Activated CD4-positive, alpha-beta T cell treated with anti-CD3 and anti-CD28 coated beads, Interleukin-2, Interleukin-4, amounts not matched to agents 100 ng/mL and 50 ng/mL, durations not matched to agents 16 hours and 8 hours (primary cell): ENCODE measurements at places on chromosomes 3 and 15.

DNA sequence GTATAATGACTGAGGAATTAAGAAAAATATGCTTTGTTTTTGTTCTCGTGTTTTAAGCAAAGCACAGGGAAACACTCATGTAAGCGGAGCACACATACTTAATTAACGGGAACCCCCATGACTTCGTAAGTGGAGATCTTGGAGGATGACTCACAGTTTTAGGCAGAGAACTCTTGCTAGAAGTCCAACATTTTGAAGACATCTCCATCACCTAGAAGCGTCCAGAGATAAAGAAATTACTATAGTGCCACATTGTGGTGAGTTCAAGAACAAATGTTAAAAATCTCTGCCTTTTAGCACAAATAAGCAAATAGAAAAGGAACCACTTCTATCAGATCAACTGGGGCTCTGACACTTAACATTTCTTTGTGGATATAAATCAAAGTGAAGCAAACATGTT is 194.1 kb upstream of the ARHGEF26 start:
- DNase-seq = no peak

- peak; percentile 87 for DNase-seq
Observed at GRCh38 chr3:52253314-52254304, 8.1 kb downstream of the PPM1M start.

GRCh38 chr15:46710401-46710960 is 1006.8 kb upstream of the SEMA6D start:
- no peak for DNase-seq

DNA sequence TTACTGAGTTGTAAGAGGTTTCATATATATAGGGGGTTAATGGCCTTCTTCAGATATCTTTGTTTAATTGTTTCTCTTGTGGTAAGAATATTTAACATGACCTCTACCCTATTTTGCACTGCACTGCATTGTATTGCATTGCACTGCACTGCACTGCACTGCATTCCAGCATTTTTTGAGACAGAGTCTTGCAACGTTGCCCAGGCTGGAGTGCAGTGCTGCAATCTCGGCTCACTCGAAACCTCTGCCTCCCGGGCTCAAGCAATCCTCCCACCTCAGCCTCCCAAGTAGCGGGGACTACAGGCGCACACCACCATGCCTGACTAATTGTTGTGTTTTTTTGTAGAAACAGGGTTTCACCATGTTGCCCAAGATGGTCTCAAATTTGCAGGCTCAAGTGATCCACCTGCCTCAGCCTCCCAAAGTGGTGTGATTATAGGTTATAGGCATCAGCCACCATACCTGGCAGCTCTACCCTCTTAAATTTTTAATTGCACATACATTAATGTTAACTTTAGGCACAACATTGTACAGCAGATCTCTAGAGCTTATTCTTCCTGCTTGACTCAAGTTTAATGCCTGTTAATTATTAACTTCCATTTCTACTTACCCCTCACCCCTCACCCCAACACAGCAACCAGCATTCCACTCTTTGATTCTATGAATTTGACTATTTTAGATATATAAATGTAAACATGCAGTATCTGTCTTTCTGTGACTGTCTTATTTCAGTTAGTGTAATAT is 38.4 kb downstream of the NEDD4 start:
- no peak for DNase-seq

GRCh38 chr3:80643421-80643820 is 875.6 kb upstream of the ROBO1 start:
- no peak for DNase-seq

DNA sequence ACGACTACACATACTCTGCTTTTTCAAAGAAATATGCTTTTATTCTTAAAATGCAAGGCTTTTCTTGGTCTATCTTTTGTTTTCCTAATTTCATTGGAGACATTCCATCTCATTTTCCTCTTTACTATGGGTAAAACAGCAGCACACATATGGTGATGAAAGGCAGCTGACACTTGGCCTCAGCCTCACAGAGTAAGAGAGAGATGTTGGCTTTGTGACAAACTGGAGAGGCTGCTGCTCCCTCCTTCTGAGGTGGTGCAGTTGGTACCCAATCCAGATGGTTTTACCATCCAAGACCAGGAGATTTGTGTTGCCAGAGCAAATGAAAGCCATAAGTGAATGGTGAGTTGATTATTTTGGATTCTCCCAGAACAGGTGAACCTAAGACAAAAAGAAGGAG is 13.2 kb upstream of the SLC2A2 start:
- no peak for DNase-seq

GRCh38 chr3:129984125-129984524 is 9.6 kb downstream of the TRH start:
- no peak for DNase-seq

GRCh38 chr15:39330061-39330460 is 250.8 kb upstream of the THBS1 start:
- DNase-seq = no peak

DNA sequence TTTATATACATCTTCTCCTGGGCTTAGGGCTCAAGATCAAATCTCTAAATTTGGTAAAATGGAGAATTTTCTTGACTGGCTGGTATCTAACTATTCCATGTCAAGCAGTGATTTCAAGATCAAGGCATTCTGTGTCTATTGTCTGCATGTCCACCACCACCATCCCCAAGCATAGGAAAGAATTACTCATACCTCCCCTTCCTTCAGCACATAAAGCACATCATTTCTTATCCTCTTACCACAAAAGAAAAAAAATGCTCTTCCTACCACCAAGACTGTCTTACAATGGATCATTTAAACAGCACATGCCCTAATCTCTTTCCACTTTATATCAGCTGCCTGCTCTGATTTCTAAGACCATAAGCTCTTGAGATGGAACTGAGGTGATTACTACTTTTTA is 470.5 kb upstream of the THBS1 start:
- no peak for DNase-seq

GRCh38 chr3:99470841-99471240 is 167.6 kb upstream of the COL8A1 start:
- DNase-seq = no peak

DNA sequence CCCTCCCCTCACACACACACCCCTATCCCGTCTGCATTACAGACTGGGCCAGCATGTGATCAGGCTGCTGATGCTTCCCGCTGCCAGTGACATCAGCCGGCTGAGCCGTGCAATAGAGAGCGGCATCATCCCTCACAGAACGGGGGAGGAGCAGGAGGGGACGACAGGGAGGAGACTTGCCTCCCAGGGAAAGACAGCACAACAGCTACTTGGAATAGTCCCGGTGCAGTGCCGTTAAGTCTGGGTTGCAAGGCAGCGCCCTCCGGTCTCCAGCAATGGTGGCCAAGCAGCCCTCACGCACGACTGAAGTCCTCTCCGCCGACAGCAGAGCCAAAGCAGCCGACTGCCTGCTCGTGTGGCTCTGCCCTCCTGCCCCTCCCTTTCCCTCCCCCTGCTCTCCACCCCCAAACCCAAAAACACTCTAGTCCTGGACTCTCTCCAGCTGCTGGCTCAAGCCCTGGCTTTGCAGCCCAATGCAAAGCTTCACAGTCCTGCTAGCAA is 31.5 kb upstream of the RPS17 start:
- DNase-seq = no peak

DNA sequence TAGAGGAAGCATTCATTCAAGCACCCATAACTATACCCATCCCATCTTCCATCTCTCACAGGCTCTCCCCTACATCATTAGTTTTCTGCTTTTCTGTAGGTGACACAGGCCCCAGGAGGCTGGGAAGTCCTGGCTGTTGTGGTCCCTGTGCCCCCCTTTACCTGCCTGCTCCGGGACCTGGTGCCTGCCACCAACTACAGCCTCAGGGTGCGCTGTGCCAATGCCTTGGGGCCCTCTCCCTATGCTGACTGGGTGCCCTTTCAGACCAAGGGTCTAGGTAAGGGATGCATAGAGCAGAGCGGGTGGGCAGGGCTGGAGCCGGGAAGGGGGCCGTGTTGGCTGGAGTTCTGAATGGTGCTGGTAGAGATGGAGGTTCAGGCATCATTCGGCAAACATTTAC is 8.2 kb downstream of the TYRO3 start:
- no peak for DNase-seq

- no peak for DNase-seq
Observed at GRCh38 chr3:157767607-157768006, 264.4 kb upstream of the VEPH1 start.

DNA sequence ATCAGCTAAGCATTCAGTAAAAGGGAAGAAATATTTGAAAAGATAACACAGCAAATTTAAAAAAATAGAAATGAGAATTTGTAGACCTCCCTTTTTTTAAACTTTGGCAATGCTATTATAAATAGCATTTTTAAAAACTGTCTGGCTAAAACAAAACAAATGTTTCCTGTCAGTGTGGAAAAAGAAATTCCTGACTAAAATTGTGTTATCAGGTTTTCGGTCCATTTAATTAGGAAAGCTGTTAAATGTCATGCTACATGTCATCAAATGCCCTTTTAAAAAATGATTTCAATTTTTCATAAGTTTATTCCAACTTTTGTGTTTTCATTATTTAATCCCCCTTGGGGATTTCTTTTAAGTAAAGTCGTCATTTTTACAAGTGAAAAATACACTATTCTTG is 29.6 kb downstream of the COL8A1 start:
- DNase-seq = no peak

DNA sequence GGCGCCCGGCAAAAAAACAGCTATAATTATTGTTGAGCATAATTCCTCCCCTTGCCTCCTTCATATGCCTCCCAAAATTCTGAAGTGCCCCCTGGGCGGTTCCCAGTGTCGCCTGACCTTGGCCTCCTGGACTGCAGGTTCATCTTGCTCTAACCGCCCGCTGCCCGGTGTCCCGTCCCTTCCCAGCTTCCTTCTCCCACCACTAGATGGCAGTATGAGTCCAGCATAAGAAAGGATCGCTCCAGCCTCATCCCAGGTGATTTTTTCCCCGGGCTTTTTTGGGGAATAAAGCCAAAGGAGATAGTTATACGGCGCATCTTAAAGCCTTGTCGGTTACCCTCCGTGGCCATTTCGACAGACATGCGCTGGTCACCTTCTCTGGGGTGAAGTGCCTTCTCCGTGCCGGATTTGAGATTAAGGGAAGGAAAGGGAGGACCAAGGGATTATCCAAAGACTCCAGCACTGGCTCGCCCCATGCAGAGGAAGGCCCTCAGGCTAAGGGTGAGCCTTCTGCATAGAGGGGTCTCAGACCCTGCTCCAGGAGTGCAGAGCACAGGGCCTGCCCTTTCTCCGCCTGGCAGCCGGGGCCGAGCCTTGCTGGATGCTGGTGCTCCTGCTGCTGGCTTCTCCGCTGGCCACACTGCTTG is 45.8 kb upstream of the TRA2B start:
- DNase-seq = peak; percentile 69

DNA sequence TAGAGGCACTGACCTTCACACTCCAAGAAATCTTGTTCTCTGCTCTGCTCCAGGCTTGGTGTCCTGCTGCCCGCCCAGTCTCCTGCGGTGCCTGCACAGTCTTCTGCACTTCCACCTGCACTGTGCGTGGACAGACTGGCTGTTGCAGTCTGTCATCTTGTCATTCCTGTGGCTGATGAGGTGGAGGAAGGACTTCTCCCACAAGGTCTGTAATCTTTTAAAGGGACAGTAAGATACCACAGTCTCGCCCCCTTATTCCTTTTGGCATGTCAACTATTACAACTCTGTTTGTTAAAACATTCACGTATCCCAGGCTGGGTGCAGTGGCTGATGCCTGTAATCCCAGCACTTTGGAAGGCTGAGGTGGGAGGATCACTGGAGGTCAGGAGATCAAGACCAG is 54.1 kb upstream of the IGF2BP2 start:
- DNase-seq = no peak

DNA sequence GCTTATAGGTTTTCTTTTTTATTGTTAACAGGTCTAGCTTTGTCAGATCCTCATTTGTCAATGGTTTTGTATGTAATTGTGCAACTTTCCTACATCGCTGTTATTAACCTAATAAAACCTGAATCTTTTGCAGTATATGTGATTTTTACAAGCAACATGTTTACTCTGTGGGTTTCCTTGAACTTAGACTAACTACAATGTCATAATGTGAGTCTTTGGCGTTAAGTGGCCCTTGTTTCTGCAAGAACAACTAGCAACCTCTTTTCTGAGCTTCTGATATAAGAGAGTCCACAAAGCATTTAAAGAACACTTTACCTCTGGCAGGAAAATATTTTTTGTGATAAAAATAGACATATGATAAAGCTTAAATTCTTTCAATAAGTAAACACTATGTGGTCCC is 230.3 kb upstream of the CFAP20DC start:
- DNase-seq = no peak

DNA sequence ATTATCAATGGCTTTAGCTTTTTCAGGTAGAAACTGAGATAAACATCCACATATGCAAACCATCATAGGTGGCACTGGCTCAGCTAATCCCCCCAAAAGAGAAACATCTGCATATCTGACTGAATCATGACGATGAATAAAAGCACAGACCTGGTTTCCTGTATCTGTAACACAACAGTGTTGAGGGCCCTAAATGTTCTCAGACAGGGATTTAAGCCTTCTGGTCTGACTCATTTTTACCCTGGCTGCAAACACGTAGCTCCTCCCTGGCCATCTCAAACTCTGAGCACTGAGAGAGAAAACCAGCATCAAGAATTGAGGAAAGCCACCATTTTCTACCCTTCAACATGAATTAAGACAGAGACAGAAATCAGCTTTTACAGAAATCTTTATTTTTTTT is 35.2 kb downstream of the GLB1 start:
- DNase-seq = peak; percentile 90

DNA sequence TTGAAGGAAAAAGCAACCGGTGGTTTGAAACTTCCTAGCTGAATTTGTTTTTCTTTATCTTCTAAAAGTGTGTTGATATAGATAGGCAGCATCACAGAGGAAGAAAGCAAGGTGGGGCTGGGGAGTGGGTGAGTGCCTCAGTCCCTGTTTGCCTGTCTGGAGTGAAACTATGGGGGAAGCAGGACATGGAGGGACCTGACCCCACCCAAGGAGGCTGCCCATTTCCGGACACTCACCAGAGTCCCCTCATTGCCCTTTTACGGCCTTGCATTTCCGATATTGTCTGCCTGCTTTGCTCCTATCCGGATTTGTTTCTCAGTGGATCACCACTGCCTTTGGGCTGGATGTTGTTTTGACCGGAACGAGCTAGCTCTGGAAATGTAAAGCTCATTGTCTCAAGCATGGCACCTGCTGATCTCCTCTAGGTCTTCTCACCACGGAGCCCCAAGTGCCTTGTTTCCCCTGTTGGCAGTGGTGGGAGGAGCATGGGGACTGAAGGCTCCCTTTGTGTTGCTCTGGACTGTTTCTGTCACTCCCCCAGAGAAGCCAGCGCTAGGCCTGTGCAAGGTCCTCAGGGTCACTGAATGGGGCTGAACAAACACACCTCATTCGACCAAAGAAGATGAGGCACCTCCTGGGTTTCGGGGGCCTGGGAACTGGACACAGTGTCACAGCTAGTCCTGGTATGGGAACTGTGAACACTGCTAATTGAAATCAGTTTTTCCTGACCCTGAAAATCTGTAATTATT is 7.0 kb downstream of the CLDN11 start:
- no peak for DNase-seq

GRCh38 chr15:69105451-69105985 is 54.9 kb upstream of the GLCE start:
- DNase-seq = no peak

DNA sequence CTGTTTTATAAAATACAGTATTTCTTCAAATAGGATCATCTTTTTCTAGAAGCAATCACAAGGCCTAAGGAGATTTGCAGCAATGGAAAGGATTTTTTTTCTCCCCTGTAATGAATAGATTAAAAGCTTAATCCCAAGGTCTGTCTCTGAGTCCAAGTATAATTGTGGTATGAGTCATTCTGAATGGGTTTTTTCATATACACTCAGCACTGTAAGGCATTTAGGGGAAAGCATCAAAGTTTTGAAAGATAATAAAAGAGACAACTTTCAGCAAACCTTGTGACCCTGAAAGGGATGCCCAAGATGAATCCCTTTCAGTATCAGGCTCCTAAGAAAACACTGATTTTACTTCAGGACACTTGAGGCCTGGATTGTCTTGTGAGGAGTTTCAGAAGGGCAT is 23.3 kb upstream of the LARS2 start:
- DNase-seq = no peak
